ENCODE measurements at places on chromosomes 3 and 15.
A peak's percentile ranks its signal among the peaks of the same experiment; 100 is the strongest.

DNA sequence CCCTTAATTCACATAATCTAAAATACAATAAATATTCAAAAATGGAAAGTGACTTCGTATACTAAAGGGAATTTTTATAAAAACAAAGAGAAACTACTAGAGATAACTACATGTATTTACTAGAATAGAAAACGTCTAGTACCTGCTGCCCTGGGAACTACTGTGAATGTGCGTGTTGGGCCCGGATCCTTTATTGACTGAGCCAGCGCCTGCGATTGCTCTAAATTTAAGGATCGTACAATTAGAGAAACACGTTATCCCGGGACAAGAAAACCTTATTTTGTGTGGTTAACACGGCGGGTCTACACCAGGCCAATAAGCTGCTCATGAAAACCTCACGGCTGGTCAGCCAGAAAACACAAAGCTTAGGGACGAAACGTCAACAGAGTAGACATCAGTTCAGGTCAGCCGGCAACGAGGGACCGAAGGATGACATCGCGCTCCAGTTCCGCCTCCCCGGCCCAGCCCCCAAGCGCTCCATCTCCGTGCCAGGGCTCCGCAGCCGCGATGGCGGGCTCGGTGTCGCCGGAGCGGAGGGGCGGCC lies 555 bp downstream of the TM2D3 start:
- no peak for DNase-seq

GRCh38 chr3:104437131-104437750 lies 929.5 kb upstream of the ALCAM start:
- no peak for DNase-seq

DNA sequence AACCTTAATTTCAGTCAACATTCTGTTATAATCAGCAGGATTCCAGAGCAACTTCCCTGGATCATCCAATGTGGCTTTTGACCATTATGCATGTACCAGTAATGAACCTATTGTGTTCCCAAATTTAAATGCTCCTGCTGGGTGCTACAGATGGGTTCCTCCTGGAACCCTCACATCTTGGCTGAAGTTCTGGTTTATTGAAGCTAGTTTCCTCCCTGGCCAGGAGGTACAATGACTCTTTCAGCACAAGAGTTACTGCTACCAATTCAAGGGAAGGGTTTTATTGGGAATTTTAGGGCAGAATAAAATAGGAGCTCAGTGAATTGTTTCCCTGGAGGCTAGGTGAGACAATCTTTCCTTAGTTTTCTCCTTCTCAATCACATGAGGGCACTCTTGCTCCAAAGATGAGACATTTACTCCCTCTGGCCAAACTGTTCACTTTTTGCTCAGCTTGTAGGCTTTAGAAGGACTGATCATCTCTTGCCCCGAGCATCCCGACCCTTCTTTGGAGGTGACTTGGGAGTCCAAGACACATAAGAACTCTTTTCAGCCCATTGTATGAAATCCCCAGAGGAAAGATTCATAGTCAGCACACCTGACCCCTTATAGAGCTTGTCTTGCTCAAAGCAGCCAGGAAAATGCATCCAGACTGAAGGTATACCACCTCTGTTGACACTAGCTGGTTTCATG lies 8.8 kb upstream of the NPHP3 start:
- DNase-seq: peak; percentile 38

DNA sequence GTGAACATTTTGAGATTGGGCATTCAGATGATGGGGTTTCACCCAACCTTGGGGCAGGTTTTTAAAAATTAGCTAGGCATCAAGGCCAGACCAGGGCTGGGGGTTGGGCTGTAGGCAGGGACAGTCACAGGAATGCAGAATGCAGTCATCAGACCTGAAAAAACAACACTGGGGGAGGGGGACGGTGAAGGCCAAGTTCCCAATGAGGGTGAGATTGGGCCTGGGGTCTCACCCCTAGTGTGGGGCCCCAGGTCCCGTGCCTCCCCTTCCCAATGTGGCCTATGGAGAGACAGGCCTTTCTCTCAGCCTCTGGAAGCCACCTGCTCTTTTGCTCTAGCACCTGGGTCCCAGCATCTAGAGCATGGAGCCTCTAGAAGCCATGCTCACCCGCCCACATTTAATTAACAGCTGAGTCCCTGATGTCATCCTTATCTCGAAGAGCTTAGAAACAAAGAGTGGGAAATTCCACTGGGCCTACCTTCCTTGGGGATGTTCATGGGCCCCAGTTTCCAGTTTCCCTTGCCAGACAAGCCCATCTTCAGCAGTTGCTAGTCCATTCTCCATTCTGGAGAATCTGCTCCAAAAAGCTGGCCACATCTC lies 6.1 kb downstream of the RHO start:
- DNase-seq: no peak

DNA sequence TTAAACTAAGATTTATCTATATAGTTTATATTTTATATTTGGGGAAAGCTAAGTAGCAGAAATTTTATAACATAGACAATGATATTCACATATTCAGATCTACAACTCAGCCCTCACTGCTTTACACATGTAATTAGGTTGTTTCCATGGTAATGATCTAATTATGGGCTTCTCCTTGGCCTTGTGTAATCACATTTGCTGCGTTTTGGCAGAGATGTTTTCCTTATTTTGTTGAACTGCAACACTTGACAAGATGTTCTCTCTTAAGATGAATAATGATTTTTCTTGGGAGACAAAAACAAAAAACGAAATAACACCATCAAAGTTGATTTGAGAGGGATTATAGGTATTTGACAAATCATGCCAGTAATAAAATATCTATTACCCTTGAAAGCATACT lies 635.6 kb upstream of the TBL1XR1 start:
- DNase-seq: no peak

- no peak for DNase-seq
Observed at GRCh38 chr3:124513610-124513997, 216.6 kb upstream of the UMPS start.

- DNase-seq: no peak
Observed at GRCh38 chr15:83318036-83318435, 33.6 kb upstream of the BNC1 start.

DNA sequence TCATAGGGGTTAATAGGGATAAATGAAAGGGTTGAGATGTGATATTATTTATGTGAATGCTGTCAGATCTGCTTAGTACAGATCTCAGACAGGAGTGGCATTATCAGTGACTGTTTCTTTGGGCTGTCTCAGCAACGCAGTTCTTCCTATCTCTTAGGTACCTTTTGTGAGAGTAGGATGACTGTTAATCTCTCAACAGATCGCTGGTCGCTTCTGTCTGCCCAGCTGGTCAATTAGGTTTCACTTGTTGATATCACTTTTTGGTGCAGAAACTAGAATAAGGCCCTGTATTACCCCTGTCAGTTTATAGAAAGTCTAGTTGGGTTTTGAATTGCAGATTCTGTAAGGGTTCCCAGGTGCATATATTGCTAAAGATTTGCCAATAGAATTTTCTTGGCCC lies 16.5 kb downstream of the DIS3L start:
- DNase-seq: no peak

- DNase-seq: no peak
Observed at GRCh38 chr3:153976891-153977554, 144.2 kb upstream of the ARHGEF26 start.
